ENCODE measurements at places on chromosomes 12 and 14.

GRCh38 chr14:81855007-81855406, 321.4 kb upstream of the SEL1L start:
- no peak for DNase-seq

DNA sequence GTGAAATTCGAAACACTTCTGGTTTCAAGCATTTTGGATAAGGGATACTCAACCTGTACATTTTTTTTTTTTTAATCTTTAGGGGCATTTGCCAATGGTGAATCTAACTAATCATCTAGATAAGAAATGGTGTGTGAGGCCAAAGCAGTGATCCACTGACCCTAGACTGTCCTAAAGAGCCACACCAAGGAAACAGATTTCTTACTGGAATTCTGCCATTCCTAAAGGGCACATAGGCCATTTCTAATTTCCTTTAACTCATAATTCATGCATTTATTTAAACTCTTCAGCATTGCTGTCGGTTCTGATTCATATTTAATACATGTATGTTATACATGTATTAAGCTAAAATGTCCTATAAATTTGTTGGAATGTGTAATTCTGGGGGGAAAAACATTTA, 47.2 kb downstream of the FRS2 start:
- DNase-seq = no peak

DNA sequence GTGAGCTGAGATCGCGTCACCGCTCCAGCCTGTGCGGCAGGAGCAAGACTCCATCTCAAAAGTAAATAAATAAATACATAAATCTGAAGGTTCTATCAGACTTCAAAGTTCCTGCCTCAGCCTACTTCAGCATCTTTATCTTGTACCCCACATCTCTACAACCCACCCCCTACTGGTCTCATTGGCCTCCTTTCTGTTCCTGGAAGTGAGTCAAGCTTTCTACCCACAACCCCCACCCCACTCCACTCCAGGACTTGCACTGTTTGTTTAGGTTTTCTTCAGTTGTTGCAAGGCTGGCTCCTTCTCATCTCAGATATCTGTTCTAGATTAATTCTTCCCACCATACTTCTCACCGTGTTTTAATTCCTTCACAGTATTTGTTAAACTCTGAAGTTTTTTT, 714 bp upstream of the PSMC6 start:
- DNase-seq = peak; percentile 31

DNA sequence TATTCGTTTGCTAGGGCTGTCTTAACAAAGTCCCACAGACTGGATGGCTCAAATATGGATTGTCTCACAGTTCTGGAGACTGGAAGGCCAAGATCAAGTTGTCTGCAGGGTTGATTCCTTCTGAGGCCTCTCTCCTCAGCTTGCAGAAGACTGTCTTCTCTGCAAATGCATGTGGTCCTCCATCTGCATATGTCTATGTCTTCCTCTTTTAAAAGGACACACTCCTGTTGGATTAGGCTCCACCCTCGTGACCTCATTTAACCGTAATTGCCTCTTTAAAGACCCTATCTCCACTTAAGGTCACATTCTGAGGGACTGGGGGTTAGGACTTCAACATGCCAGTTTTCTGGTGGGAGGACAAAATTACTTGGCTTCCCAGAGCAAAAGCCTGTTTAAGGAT, 123.3 kb downstream of the SLC38A6 start:
- no peak for DNase-seq

GRCh38 chr12:122192441-122192840, 9.5 kb downstream of the LRRC43 start:
- no peak for DNase-seq

GRCh38 chr12:128009108-128009507, 257.9 kb upstream of the TMEM132C start:
- no peak for DNase-seq

DNA sequence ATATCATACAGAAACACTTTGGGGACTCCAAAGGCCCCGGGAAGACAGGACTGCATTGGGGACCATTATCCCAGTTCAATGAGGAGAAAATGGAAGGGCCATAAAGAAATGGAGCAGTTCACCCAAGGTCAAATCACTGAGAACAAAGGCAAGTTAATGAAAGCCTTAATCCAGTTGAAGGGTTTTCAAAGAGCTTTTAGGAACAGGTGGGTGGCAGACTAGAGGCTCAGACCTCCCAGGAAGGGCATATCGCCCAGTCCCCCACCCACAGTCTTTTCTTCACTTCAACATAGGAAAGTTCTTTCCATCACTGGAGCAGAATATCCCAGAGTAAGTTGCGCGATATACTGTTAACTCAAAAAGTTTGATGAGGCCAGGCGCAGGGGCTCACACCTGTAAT, 136.1 kb upstream of the CCND2 start:
- DNase-seq = no peak

All from activated T-cell treated with anti-CD3 and anti-CD28 coated beads for 48 hours (primary cell).